ENCODE measurements at places on chromosomes 3 and 15.

DNA sequence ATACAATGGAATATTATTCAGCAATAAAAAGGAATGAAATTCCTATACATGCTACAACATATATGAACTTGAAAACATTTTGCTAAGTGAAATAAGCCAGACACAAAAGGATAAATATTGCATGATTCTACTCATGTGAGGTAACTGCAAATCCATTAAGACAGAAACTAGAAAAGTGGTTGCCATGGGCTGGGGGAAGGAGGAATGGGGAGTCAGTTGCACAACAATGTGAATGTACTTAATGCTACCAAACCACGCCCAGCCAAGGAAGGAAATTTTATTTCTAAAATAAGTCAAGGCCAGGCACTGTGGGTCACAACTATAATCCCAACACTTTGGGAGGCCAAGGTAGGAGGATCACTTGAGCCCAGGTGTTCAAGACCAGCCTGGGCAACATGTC is 9.8 kb upstream of the GMPPB start:
- DNase-seq, result no peak

DNA sequence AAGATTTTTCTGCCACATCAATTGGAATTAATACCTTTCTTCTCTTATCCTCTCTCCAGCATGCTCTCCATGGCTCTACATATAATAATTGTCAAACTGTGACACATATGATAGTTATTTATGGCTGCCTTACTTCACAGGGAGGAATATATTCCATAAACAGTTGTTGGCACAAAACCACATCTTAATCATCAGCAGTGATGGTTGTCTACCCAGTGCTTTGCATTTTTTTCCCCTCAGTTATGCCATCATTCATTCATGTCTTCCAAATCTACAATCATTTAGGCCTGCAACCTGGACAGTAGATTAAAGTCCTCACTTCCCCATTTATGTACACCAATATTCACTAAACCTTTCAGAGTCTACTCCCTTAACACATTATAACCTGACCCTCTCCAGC is 107.7 kb downstream of the THRB start:
- no peak for DNase-seq

DNA sequence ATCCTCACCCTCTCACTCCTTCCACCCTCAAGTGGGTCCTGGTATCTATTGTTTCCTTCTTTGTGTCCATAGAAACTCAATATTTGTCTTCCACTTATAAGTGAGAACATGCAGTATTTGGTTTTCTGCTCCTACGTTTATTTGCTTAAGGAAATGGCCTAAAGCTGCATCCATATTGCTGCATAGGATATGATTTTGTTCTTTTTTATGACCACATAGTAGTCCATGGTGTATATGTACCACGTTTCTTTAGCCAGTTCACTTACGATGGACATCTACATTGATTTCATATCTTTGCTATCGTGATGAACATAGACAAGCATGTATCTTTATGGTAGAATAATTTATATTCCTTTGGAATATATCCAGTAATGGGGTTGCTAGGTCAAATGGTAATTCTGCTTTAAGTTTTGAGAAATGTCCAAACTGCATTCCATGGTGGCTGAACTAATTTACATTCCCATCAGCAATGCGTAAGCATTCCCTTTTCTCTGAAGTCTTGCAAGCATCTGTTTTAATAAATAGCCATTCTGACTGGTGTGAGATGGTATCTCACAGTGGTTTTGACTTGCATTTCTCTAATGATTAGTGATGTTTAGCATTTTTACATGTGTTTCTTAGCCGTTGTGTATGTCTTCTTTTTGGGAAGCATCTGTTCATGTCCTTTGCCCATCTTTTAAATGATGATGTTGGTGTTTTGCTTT is 650.2 kb downstream of the ZNF385D start:
- DNase-seq, result no peak

GRCh38 chr3:6439226-6439625 is 421.7 kb upstream of the GRM7 start:
- DNase-seq, result no peak

GRCh38 chr3:36907911-36908646 is 36.8 kb downstream of the TRANK1 start:
- peak; percentile 68 for DNase-seq

- no peak for DNase-seq
Observed at GRCh38 chr3:71949442-71949841, 164.5 kb upstream of the PROK2 start.

GRCh38 chr3:188905547-188905946 is 266.2 kb upstream of the TPRG1 start:
- no peak for DNase-seq

- no peak for DNase-seq
Observed at GRCh38 chr3:54891540-54891897, 36.3 kb downstream of the LRTM1 start.

DNA sequence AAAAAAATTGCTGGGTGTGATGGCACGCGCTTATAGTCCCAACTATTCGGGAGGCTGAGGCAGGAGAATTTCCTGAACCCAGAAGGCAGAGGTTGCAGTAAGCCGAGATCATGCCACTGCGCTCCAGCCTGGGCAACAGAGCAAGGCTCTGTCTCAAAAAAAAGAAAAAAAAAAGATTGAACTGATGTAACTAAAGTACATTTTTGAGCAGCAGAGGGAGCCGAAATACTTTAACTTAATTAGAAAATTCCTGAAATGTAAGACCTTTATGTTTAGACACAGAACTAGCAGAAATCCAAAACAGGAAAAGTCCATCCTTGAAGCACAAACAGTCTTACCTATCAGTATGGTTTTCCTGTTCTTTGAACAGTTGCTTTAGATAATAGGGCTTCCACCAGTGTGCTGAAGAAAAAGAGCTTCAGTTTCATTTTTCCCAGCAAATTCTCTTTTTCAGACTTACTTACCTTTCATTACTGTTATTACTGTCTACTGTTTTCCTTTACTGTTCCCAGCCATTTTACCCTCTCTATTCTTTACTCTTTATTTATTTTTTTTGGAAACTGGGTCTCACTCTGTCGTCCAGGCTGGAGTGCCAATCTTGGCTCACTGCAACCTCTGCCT is 33.4 kb upstream of the ZNF609 start:
- DNase-seq, result no peak

DNA sequence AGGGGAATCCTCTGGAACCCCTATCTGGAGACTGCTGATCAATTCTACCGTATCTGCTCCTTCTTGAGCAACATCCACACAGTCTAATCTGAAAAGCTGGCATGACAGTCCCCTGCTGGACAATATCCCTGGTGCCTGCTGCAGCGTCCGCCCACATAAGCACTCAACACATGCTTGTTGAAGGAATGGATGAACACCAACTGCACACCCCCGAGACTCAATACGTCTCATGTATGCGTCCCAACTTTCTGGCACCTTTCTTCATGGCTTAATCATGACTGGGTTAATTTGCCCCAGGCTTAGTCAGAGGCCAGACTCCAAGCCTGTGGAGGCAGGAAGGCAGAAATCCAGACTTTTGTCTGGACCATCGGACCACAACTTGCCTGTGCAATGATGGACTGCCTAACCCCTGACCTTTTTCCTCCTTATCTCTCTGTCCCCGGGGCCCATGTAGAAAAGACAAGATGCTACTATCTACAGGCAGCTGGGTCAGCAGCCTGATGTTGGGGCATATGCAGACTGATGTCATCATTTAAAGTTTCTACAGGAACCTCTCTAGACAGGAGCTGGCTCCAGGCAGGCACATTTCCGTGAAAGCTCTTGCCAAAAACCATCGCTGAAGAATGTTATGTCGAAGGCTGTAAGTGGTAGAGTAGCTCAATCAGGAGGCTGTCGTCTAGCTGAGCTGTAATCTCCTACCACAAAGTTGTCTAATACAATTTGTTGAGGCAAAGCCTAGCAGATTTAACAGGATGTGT is 114.1 kb upstream of the TPM1 start:
- no peak for DNase-seq

GRCh38 chr15:70505411-70505919 is 257.9 kb downstream of the UACA start:
- no peak for DNase-seq

DNA sequence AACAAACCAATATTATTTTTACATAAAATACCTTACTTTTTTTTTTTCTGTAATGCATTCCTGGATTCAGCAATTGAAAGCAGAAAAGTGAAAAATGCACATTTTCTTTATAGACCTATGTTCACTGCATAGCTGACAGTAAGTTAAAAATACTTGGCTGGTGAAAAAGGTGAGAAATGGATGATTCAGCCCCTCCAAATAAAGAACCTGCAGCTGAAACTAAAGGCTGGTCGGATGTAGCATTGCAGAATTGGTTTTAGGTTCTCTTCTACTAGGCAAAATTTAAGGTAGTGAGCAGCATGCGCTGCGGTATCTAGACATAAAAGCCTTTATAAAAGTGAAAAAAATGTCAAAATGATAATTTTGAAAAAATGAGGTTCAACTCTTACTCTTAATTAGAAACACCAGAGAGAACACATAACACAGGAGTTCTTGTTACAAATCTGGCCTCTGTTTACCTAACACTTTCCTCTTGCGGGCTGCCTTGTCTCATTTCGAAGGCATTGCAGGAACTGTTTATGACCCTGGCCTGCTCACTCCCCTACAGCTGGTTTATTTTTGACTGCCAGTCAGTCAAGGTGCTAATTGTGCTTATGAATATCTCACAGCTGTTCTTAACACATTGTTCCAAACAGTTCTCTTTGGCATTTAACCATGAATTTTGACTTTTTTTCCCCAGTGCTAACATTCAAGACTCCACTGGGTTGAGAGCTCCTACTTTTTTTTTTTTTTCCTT is 455.4 kb upstream of the TBL1XR1 start:
- no peak for DNase-seq

- DNase-seq, result no peak
Observed at GRCh38 chr3:188888321-188889053, 283.3 kb upstream of the TPRG1 start.

GRCh38 chr15:69299943-69300588 is 1.4 kb downstream of the PAQR5 start:
- DNase-seq, result no peak

DNA sequence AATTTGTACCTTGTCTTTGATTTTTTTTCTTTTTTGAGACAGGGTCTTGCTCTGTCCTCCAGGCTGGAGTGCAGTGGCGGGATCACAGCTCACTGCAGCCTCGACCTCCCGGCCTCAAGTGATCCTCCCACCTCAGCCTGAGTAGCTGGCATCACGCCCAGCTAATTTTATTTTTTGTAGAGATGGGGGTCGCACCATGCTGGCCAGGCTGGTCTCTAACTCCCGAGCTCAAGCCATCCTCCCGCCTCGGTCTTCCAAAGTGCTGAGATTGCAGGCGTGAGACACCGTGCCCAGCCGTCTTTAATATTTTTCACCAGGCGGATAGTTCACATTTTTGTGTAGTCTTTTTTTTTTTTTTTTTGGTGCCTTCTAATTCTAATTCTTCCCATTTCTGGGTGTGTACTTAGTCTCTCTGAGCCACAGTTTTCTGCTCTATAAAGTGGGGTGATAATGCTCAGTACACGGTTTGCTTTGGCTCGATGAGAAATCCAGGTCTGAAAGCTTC is 528 bp upstream of the TATDN2 start:
- DNase-seq, result no peak

GRCh38 chr15:78913012-78913411 is 31.8 kb downstream of the CTSH start:
- no peak for DNase-seq

GRCh38 chr3:136960838-136961836 is 3.4 kb downstream of the IL20RB start:
- DNase-seq, result no peak

DNA sequence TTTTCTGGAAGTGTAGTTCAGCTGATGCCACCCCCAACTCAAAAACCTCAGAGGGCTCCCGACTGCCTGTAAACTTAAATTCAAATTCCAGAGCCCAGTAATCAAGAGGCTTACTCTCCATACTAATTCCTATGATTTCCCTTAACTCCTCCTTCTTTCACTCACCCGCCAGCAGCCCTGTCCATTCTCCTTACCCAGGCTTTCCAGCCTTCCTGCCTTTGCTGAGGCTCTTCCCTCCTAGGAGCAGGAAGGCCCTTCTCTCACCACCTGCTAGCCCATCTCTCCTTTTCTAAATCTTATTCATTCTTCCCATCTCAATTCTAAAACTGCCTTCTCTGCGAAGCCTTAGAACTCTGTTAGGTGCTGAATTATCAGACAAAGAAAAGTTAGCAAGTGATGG is 30.4 kb downstream of the RORA start:
- DNase-seq, result no peak

- no peak for DNase-seq
Observed at GRCh38 chr3:188095431-188095830, 58.5 kb upstream of the LPP start.

DNA sequence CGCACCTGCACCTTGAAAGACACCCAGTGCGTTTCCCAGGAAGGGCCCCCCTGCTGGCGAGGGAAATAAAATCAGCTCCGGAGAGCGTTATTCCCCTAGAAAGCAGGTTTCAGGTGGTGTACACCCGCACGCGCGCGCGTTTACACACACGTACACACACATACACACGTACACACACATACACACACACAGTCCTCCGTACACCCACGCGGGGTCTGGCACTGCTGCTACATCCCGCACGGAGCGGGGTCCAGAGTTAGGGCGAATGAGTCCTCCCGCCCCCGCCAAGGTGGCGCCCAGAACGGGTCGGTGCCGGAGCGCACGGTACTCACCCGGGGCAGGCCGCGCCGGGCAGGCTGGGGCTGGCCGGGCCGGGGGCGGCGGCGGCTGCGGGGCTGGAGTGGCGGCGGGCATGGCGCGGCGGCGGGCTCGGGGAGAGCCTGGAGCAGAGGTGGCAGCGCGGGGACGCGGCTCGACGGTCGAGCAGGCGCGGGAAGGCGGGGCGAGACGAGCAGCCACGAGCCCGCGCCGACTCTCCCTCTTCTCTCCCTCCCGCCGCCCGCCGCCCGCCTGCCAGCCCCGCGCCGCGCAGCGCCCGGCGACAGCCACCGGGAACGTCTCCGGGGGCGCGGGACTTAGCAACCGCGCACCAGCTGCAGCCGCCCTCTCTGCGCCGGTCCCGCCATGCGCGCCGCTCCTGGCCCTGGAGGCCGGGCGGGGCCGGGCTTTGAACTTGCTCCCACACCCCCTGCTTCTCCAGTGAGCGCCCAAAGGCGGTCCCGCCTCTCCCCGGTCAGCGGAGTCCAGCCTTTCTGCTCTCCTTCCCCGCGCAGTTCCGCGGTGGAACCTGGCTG is at the start of gene DCLK3:
Gene DCLK3 (minus strand): TSS at position 704 of the 854 bp plus-strand sequence. CDS start 290 bp downstream, at position 414.
- no peak for DNase-seq

DNA sequence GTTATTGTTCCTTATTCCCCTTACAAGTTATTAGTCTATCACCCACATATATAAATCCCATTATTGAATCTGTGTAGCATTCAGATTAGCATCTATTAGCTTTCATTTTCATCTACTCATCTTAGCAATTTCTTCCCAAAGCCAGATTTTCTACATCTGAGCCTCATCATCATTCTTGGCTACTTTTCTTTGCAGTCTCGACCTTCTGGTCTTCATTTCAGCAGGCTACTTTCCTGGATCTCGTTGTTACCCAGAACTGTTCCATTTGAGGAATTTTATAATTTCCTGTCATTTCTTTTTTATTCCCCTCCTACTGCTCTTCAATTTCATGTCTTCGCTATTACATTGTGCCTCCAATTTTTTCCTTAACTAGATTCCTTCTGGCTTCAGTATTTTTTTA is 51.8 kb downstream of the SPRED1 start:
- no peak for DNase-seq

- DNase-seq, result no peak
Observed at GRCh38 chr3:8246070-8246469, 255.6 kb upstream of the LMCD1 start.

All from CD4-positive, alpha-beta memory T cell (primary cell).